ENCODE measurements at places on chromosomes 12 and 14.

DNA sequence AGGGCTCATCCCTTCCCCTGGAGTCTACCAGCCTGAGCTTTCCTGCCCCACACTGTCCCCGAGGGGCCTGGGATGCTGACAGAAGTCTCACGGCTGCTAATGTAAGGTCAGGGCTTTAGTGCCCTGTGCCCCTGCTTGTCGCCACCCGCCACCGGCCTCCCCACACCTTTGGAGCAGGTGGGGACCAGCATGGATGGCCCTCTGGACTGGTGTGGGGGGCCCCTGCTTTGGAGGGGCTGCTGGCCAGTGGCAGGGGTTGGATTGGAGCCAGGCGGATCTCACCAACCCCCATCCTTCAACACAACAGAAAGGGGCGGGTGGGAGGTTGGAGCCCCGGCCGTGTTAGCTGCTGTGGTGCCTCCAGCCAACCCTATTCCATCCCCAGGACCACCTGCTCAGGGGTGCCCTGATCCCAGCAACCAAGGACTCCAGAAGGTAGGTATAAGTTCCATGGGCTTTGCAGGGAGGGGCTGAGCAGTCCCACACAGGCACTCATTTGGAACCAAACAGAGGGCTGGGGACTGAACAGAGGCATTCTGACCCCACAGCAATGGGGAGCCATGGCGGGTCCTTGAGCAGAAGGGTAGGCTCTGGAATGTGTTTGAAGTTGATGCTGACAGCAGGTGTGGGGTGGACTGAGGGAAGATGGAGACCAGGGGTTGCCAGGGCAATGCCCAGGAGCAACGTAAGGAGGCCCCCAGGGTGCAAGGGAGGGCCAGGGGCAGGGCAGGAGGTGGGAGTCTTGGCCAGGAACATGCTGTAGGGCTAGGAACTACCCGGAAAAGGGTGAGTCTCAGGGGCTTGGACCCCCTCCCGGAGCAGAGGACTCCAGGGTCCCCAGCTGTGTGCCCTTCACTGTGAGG, 145.1 kb upstream of the C14orf180 start:
- DNase-seq: no peak

DNA sequence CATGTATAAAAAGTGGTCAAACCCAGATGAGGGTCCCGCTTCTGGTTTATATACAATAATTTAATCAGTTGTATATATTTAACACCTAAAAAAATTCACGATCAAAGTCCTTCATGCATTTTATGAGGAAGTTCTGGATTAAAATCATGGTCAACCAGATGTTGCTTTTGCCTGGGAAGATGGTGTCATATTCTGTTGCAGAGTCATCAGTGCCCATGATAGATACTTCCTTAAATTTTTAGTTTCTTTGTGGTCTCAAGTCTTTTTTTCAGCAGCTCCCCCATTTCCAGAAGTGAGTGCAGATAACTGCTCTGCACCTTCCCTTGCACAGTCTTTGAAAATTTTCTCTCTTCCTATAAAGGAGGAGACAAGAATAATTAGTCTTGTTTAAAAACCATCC, 16.1 kb downstream of the ERP29 start:
- DNase-seq: no peak

DNA sequence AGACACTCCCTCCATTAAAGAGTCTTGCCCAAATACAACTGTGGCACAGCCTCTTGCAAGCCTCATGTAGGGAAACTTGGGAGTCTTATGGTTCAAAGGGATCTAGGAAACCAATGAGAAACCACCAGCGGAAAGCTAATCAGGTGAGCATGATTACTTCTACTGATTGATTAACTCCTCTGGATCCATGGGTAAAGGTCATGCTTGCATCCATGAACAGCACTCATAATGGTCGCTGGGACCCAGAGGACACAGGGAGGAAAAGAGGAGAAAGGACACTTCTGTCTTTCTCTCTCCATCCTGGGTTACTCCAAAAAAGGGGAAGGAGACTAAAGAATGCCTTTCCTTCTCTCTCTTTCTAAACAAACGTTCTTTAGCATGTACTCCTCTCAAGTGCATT, 1397.2 kb downstream of the LRFN5 start:
- DNase-seq: no peak

DNA sequence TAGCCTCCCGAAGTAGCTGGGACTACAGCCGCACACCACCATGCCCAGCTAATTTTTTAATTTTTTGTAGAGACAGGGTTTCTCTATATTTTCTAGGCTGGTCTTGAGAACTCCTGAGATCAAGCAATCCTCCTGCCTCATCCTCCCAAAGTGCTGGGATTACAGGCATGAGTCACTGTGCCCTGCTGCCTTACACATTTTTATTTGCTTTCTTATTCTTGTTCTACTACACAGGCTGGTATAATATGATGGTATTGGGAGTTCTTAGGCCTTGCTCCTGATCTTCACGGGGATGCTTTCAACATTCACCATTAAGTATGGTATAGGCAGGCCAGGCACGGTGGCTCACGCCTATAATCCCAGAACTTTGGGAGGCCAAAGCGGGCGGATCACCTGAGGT, 21.2 kb downstream of the DGLUCY start:
- no peak for DNase-seq

- DNase-seq: no peak
Measured at GRCh38 chr14:29220072-29220471, 453.5 kb downstream of the FOXG1 start.

GRCh38 chr14:103194256-103195045, 71.2 kb downstream of the TNFAIP2 start:
- no peak for DNase-seq

GRCh38 chr12:57011438-57012424, 4.6 kb downstream of the TAC3 start:
- DNase-seq: peak; percentile 59

DNA sequence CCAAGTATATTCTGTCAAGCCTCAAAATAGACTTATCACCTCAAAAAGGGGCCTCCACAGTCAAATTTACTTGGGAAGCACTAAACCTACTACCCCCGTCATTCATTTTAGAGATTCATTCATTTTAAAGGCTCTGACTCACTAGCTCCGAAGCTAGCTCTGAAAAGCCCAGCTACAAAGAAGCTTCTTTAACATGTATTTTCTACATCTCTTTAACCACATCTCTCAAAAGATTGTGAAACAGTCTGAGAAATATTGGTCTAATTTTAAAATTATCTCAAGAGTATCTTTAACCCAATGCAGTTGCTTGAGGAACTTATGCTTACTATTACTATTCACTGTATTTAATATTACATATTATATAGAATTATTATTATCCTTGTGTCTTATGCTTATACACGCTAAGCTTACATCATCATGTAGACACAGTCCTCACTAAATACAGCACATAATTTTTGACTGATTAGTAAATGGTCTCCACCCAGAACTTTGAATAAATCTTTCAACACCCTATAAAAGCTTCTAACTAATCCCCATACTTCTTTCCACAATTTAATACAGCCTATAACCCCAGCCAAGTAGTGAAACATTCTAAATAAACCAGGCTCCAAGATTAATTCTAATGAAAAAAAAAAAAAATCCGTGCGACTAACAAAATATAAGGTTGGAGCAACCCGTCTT, 7.8 kb downstream of the NT5DC3 start:
- DNase-seq: no peak

DNA sequence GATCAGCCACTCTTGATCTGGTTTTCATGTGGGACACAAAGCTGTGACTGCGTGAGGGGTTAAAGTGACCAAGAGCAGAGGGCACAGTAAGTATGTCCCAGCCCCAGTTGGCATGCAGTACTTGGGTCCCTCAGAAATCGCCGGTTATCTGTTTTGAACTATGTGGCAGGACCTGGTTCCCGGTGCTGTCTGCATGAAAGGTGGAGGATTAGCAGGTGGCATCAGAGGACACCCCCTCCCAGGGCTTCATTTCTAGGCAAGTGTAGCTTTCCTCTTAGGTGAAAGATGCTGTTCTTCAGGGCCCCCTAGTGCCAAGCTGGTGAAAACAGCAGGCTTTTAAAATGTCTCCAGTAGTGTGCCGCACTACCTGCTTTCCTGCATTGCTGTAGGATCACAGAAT, 57.1 kb downstream of the ATG14 start:
- peak; percentile 76 for DNase-seq

GRCh38 chr14:39739796-39740195, 307.6 kb upstream of the FBXO33 start:
- no peak for DNase-seq

- DNase-seq: no peak
Measured at GRCh38 chr12:119177056-119177325, 1.7 kb upstream of the HSPB8 start.

- no peak for DNase-seq
Measured at GRCh38 chr12:41604830-41605229, 416.7 kb downstream of the PDZRN4 start.

- DNase-seq: peak; percentile 84
Measured at GRCh38 chr12:56258068-56258819, at the start of gene ANKRD52. TSS of gene ANKRD52 (minus strand) at chr12:56258384. CDS start at chr12:56258269, 115 bp downstream.

DNA sequence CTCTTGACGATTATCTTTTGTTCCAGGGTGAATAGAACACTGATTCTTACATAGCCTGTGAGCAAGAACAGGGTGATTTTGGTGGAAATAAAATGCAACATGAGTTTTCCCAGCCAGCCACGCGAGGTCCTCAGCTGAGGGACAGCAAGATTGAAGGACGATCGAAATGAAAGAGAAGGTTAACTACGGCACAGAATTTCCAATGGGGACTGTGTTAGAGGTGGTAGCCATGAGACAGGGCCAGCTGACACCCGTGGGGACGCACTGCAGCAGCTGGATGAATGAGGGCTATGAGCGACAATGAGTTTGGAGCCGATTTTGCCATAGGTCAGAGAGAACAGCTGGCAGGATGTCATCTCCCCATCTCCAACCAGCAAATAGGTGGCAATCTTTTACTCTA, 243.4 kb upstream of the PELI2 start:
- DNase-seq: no peak

DNA sequence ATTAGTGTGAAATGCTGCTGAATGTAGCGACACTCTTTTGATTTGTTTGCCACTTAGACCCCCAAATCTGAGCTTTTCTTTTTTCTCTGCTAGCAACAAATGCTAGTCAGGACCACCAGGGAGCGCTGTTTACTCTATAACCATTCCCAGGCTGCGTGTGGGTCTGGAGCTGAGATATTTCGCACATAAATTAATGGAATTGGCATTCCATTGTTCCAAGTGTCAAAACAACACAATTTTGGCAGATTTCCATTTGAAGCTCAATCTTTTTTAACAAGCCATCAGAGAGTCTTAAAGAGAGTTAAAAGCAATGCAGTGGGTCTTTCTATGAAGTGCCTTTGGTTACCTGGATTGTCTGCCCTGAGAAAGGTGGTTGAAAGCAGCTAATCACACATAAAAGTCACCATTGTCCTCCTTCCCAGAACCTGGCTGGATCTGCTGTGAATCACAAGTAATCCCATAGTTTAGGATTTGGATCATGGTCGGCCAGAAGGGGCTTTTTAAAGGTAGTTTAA, 7.4 kb upstream of the TMEM132C start:
- no peak for DNase-seq

- DNase-seq: no peak
Measured at GRCh38 chr14:65704437-65704836, 291.9 kb downstream of the FUT8 start.

- DNase-seq: no peak
Measured at GRCh38 chr12:125187148-125187745, 122.0 kb downstream of the AACS start.
